Hematopoietic multipotent progenitor cell treated with erythropoietin and hydrocortisone succinate and interleukin-3 and kit ligand, for 8 days (in vitro differentiated cells): ENCODE measurements at places on chromosomes 4 and X.

- DNase-seq, result no peak
These were observed 263.7 kb upstream of the UGT8 start for GRCh38 chr4:114334884-114335330.

DNA sequence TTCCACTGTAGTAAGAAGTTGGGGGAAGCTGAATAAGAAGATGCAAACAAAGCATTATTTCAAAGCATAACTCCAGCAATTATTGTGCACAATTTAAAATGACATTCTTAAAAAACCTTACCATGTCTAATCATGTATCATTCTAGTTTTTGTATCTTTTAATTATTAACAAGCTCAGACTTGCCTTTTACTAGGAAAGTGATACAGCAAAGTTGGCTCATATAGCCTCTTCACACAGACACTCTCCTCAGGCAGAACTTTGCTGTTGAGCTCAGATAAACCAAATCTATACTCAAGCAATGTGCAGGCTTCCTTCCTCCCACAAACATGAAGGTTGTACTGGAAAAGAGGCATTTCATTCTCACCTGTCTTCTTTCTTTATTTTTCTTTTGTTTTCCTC, 358.7 kb upstream of the EMCN start:
- DNase-seq, result no peak

GRCh38 chrX:24646745-24647182, 383 bp downstream of the PCYT1B start:
- no peak for DNase-seq

GRCh38 chr4:664713-665231, 9.3 kb downstream of the ATP5ME start:
- no peak for DNase-seq

GRCh38 chr4:106629268-106629625, 260.7 kb upstream of the GIMD1 start:
- DNase-seq, result no peak

DNA sequence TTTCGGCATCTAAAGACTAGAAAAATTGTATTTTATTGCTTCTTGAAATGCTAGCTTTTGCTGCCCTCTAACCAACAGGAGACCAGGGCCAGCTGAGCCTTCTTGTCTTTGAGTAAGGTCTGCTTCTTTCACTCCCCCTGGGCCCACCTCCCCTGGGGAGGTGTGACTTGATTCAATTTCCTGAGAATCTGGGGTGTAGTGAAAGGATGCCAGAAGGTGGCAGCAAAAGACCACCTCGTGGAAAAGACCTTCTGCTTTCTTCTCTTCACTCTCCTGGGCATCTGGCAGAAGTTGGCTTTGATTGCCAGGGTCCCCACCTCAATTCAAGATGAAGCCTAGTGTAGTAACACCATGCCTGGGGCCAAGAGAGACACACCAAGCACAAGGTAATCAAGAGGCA, 96.5 kb upstream of the MAOA start:
- DNase-seq, result peak; percentile 29

GRCh38 chr4:153634738-153635353, 49.2 kb upstream of the TLR2 start:
- DNase-seq, result peak; percentile 37

GRCh38 chr4:13731019-13731418, 103.5 kb upstream of the BOD1L1 start:
- DNase-seq, result no peak
